OCI-M1 (cell line): ENCODE measurements at places on chromosomes 3 and 15.

DNA sequence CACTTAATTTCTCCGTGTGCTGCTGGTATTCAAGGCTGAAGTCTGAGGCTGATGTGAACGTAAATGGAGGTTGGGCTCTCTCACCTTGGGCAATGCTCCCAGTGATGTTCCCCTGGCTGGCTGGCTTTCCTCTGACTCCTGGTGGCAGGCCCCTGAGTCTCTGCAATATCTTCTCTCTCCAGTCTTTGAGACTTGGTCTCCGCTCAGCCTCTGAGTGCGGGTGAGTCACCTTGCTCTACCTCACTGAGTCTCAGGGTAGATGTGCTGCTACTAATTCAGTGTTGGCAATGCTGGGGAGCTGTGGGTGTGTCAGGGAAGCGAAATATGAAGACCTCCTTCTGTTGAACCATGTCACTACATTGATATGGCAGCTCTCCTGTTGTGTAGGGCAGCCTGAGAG lies 31.3 kb upstream of the TRIM59 start:
- no peak for DNase-seq

DNA sequence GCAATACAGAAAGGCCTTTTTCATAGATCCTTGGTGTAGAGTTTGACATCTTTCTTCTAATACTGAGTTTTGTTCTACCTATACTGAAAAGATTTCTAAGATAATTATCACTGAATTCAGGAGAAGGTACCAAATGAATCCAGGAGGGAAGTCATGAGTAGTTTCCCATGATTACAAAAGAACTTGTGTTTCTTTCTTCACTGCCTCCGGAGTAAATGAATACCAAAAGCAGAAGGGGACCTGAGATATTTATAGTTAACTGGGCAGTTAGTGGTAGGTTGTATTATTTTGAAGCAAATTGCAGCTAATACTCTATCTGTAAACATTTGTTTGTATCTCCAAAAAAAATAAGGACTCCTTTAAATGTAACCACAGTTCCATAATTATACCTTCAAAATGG lies 175.4 kb downstream of the SUCNR1 start:
- DNase-seq = no peak

GRCh38 chr3:16309558-16309957 lies 44.5 kb downstream of the OXNAD1 start:
- peak; percentile 84 for DNase-seq

- DNase-seq = no peak
Measured at GRCh38 chr15:60406513-60407414, 9.0 kb upstream of the ANXA2 start.

DNA sequence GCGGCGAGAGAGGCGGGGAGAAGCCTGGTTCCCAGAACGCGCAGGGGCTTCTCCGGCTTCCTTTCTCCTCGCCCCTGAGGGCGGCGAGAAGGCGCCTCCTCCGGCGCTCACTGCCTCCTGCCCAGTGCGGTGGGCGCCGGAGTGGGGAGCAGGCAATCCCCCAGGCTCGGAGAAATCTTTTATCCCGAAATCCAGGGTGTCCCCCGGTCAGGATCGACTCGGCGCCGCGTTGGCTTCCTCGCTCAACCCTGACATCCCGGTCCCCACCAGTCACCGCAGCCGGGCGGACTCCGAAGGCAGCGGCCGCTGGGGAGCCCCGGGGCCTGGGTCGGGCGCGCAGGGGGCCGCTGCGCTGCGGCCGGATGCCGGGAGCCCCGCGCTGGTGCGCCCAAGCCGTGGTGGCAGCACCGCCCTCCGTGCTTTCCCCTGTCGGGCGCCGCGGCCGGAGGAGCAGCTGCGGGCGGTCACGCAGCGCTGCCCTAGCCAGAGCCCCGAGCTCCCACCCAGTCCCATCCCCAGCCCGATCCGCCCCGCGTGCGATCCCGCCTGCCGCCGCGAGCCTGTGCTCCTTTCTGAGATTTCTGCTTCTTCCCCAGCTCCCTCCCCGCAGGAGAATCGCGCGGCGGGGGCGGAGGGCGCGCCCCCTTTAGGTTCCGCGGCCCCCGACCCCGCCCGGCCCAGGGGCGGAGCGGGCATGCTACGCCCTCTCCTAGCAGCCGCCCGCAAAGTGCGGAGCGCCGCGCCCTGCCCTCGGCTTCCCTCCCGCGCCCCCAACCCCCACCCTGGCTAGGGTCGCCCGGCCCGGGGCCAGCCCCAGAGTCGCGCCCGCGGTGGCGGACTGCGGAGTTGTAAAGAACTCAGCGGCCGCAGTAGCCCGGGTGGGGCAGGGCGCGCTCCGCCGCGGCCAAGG lies 683 bp upstream of the CACNA2D3 start:
- no peak for DNase-seq

DNA sequence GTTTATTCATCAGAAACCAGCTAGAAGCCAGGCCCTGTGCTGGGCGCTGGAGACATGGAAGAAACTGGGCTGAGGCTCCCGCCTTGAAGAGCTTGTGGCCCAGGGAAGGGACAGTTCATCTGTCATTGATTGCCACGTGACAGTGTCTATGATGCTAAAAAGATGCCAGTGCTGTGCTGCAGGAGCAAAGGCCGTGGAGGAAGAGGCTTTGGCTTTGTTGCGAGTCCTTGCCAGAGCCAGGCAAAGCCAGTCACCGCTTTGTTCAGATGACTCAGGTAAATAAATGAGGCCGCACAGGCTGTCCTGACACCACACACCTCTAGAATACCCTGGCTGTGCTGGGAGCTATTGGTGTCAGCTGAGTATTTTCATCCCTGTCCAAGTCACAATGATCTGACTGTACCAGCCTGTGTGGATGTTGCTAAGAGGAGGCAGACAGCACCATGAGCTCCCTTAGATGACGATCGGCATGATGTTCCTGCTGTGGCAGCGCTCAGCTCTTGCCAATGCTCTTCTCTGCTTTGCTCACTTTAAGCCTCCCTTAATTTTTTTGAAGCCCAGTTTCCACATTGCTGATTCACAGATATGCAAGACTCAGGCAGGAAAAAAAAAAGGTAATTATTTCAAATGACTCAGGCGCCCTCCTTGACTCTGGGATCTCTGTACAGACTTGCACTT lies 77.5 kb downstream of the CCNL1 start:
- DNase-seq = no peak

- DNase-seq = peak; percentile 99
Measured at GRCh38 chr3:51941798-51942602, at the start of the genes PARP3 and RRP9. TSS of gene PARP3 (plus strand) at chr3:51942363. CDS start at chr3:51943356, 993 bp downstream. TSS of gene RRP9 (minus strand) at chr3:51941904. CDS start at chr3:51941867, 37 bp downstream.

DNA sequence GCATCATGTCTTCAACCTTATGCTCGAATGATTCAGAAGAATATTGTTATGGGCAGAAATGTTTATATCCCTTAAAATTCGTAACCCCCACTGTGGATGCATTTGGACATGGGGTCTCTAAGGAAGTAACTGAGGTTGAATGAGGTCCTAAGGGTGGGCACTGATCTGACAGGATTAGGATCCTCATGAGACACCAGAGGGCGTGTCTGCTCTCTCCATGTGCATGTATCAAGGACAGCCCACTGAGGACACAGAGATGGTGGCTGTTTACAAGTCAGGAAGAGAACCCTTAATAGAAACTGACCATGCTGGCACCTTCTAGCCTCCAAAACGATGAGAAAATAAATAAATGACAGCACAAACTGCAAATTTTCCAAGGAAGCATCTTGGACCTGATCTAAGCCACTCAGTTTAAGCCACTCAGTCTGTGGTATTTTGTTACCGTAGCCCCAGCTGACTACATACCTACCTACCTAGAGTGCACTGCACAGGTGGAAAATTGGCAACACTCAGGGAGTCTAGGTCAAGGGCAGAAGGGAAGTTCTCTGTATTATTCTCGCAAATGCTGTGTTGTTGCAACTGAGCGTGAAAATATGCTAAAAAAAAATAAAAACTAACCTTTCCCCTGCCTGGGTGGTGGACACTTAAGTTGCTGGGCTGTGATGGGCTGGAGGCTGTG lies 126.6 kb downstream of the TJP1 start:
- no peak for DNase-seq

DNA sequence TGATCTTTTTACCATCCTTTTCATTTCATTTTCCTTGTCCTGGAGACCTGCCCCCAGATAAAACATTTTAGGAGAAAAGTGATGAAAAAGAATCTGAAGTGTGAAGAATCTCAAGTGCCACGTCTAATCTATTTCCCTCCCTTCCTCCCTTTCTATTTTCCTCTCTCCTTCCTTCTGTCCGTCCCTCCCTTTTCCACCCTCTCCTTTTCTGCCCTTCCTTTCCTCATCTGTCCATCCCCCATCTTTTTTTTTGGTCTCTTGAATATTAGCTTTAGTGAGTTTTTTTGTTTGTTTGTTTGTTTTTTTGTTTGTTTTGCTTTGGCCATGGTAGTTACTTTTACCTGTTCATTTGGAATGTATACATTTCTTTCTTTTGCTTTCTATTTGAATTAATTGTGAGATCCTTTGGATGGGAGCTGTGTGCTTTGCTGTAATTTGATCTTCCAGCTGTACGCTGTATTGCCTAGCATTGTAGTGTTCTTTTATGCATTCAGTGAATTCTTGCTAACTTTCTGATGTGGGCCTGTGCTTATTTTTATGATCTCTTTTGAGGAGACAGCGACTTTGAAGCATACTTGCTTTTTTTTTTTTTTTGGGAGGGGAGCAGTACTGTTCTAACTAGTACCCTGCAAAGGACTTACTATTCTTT lies 19.2 kb downstream of the CDIN1 start:
- DNase-seq = no peak
